ENCODE measurements at places on chromosomes 13 and 19. TPM values are rescaled to one million over a fixed set of nuclear protein-coding genes. Genes with fewer than 3 reads are reported as not detected.

DNA sequence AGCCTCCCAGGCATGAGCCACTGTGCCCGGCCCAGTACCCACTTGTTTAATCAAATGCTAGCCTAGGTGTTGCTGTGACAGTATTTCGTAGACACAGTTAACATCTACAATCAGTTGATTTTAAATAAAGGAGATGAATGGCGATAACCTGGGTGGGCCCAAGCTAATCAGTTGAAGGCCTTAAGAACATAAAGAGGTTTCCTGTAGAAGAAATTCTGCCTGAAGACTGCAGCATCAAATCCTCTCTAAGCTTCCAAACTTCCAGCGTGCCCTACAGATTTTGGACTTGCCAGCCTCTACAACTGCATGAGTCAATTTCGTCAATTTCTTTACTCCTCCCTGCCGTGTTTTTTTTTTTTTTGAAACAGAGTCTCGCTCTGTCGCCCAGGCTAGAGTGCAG, 13.2 kb upstream of the SULT2A1 start:
- DNase-seq: no peak

DNA sequence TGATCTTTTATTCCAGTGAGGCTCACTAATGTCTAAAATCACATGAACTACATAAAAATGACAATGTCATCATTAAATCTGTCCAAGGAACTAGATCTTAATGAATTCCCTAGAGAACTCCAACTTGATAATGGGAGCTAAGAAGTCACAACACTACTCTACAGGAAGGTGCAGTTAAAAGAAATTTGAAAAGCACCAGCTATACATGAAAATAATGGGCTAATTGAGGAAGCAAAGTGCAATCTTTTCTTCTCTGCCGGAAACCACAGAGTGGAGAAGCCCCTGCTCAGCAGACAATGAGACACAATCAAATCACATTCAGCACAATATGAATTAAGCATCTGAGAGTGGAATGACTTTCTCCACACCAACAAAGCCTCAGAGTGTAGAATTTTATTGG, 261.7 kb downstream of the LHFPL6 start:
- no peak for DNase-seq

Gene ACP5
- polyA plus RNA-seq: 195 TPM

DNA sequence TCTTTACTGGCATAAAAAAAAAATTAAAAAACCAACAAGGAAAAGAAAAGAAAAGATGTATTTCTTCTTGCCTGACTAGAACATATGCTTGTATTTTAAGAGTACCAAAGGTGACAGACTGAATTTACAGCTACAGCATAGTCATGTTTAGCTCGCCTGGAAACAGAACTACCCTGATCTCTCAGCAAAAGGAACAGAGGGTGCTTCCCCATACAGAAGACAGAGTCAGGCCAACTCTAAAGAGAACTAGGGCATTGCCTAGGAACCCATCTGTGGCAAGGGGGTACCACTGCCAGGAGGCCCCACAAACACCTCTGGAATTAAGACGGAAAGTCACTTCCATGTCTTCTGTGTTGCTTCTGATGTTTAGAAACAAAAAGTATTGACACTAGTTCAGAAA, 252.1 kb upstream of the STARD13 start:
- DNase-seq: no peak

DNA sequence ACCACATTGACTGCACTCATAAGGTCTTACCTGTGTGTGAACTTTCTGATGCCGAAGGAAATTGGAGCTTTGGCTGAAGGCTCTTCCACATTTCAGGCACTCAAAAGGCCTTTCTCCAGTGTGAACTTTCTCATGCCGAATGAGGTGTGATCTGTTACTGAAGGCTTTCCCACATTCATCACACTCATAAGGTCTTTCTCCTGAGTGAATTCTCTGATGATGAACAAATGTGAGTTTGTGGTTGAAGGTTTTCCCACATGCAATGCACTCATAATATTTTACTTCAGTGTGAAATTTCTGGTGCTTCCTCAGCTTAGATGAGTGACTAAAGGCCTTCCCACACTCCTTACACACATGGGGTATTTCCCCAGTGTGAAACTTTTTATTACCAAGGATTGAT, 5.7 kb downstream of the ZNF132 start:
- DNase-seq: no peak

GRCh38 chr13:40152145-40152544, 496.7 kb downstream of the COG6 start:
- DNase-seq: peak; percentile 14

- no peak for DNase-seq
These were observed 686 bp upstream of the RNF126 start for GRCh38 chr19:663682-664117.

Gene RFC3
- polyA plus RNA-seq: 12.9 TPM

DNA sequence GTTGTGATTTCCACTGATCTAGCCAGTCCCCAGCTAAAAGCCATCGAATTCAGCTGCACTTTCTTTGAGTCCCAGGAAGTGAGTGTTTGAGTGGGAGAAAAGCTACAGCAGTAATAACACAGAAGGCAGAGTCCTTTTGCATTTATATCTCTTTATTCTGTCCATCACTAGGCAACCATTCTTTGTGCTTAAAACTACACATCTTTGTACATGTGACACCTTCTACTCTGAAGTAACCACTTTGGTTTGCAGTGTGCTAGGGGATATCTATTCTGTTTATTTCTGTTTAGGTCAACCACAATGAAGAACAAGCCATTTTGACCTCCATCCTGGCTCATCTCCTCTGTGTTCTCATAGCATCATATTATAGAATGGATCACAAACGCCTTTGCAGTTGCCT, 226.0 kb upstream of the SERP2 start:
- no peak for DNase-seq

DNA sequence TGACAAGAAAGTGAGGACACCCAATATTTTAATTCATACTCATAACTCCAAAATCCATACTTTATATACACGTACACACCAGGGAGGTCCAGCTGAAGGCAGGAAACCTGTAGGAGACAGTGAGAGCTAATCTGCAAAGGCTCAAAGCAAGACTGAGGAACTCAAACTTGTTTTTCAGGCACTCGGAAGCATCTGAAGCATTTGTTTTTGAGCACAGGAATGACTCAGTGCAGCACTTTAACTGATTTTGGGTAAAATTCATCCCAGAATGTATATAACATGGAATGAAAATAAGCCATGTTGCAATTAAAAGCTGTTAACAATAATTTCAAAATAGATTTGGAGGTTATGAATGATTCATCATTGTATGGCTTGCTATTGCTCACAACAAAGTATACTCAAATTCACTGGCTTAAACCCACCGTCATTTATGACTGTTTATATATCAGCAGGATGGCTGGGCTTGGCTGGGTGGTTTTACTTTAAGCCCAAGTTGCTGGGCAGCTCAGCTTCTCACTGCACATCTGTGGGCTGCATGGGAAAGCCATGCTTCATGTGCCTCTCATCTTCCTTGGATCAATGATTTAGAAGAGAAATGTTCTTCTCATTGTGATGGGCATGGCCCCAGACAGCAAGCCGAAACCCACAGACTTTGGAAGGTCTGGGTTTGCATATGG, 177.0 kb downstream of the RFC3 start:
- no peak for DNase-seq

Gene PSG6
- polyA plus RNA-seq: not detected

Gene VSTM2B
- polyA plus RNA-seq: 6.9 TPM

DNA sequence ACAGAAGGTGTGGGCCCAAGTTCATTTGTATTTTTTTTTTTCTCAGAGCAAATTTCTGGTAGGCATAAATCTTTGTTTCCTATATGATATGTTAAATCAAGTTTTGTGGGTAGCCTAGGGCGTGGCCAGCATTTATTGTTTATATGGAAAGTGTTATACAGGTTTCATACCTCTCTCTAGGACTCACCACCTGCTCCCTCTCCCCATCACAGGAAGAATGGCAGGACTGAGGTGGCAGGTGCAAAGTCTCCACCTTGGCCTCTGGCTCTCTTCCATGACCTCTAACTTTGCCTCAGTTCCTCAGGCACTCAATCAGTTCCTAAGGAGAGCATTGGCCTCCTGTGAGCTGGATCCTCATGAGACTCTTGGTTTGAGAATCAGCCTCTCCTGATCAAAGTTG, 172.3 kb upstream of the TSC22D1 start:
- DNase-seq: peak; percentile 61

DNA sequence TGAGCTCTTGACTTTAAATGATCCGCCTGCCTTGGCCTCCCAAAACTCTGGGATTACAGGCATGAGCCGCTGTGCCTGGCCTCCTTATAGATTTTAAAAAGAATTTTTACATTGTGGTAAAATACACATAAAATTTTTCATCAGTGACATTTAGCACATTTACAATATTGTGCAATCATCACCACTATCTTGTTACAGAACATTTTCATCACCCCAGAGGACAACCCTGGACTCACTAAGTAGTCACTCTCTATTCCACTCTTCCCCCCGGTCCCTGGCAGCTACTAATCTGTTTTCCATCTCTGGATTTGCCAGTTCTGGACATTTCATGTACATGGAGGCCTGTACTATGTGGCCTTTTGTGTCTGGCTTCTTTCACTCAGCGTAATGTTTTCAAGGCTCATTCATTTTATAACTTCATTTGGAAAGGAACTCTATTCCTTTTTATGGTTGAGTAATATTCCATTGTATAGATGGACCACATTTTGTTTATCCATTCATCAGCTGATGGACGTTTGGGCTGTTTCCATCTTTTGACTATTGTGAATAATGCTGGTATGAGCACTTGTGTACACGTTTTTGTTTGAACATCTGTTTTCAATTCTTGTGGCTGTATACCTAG, 19.9 kb downstream of the MEGF8 start:
- no peak for DNase-seq

DNA sequence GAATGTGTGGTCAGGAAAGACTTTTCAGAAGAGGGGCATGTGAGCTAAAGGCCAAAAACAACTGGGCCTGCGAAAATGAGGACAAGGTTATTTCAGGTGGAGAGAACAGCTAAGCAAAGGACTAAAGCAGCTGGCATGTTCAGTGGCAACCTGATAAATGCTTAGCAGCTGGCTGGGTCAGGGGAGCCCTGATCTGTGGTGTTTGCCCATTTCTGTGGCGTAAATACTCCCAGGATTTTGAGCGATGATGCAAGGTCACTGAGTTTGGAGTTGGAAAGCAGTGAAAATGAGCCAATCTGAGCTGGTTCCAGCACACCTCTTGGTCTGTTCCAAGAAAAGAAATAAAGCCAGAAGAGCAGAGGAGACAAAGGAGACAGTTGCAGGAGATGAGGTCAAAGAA, 704.3 kb downstream of the UQCRFS1 start:
- no peak for DNase-seq

DNA sequence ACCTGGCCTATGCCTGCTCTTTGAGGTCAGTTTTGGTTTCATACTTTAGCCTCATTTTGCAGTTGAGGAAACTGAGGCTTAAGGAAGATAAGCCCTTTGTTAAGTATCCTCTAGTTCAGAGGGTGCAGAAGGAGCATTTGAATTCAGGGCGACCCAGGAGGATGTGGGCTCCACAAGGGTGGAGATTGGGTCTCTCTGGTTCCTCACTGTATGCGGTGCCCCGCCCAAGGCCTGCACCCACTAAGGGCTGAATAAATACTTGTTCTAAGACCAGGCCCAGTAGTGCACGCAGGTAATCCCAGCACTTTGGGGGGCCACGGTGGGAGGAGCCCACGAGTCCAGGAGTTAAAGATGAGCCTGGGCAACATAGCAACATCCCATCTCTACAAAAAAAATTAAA, 768 bp upstream of the SLC44A2 start:
- no peak for DNase-seq

- no peak for DNase-seq
These were observed 807.5 kb upstream of the SLC10A2 start for GRCh38 chr13:103873725-103874124.

- DNase-seq: peak; percentile 96
These were observed at the start of gene NDUFS7 for GRCh38 chr19:1383312-1384084. NDUFS7 (plus strand) TSS chr19:1383907; CDS start chr19:1383927, 20 bp downstream.

DNA sequence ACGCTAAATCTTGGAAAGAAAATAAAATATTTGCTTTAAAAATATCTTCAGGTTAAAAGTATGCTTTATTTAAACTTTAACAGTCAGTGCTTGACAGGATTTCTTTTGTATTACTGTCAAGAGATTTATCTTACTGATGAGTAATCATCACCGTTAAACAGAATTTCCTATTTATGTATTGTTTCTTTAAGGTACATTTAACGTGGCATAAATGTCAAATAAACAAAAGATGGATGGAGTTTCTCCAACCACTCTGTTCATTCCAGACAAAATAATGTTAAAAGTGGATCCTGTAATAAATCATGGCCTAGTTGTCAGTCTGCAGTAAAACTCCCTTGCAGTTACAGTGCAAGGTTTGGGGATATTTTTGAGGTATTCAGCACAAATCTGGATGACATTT, 298.3 kb downstream of the DIAPH3 start:
- DNase-seq: no peak

DNA sequence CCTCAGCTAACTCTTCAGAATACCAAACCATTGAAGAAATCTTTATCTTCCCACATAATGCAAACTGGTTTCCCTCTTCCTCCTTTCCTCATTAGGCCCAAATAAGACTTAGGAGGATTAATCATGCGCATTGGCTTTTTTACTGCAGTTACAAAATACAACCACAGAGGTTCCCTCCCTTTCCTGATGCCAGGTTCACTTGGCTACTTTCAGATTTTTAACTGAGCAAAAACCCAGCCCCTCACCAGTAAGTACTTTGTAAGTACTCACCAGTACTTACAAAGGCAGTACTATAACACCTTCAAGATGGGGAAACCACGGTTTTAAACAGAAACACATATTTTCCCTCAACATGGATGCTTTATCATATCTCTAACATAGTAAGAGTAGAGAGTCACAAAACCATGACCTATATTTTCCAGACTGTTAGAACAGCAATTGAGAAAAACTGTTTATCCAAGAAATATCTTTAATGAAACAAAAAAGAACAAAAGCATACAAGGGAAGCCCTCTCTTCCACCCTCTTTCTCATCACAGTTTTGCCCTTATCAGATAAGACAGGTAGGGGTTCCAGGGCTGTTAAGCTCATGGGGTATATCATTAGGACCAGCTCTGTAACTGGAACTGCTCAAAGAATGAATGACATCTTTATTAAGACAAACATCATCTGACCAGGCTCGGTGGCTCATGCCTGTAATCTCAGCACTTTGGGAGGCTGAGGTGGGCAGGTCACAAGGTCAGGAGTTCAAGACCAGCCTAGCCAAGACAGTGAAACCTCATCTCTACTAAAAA, 12.7 kb downstream of the FOXO1 start:
- no peak for DNase-seq

Gene FOXO1
- polyA plus RNA-seq: 5.1 TPM

DNA sequence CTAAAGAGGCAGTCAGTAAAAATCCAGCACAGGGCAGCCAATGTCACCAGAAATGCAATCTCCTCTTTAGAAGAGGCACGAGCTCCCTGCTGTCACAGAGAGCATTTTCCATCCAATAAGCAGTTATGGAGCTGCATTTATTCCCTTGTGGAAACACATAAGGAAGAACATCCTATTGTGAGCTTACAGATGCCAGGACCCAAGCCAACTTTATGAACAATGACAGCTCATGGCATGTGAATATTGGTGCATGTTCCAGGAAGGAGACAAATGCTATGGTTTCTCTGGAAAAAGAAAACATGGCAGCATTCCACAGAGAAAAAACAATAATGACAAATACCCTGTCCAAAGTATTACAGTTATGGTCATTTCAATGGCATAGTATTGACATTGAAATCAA, 955.6 kb downstream of the UQCRFS1 start:
- DNase-seq: no peak

Gene FCHO1
- polyA plus RNA-seq: 3.1 TPM

Gene TNFSF9
- not detected for polyA plus RNA-seq

Gene ZNF700
- 12.2 TPM for polyA plus RNA-seq
